CD4-positive, alpha-beta T cell treated with Interleukin-2 at 100 ng/mL for 4 hours (primary cell): ENCODE measurements at places on chromosomes 3 and 15.

- no peak for DNase-seq
These were observed 30.4 kb upstream of the LRIG1 start for GRCh38 chr3:66531256-66531655.

GRCh38 chr3:13224967-13225366 lies 151.7 kb upstream of the IQSEC1 start:
- no peak for DNase-seq

GRCh38 chr3:10160925-10161324 lies 3.8 kb upstream of the IRAK2 start:
- no peak for DNase-seq

- DNase-seq: no peak
These were observed 59.2 kb downstream of the RFX7 start for GRCh38 chr15:56184516-56184915.

DNA sequence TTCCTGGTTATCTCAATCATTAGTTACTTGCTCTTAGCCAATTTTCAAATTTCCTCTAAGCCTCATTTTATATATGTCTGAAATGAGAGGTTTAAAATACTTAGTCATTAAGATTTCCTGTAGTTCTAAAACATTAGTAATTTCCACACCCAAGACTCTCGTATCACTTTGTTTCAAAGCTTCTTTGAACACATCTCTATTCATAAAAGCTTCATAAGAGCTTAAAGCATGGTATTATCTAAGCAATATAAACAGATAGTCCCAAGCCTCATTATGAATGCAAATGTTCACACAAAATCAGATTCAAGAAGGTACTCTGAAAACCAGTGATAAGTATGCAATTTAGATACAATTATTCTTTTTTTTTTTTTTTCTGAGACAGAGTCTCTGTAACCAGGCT lies 217.0 kb downstream of the FMN1 start:
- DNase-seq: no peak

- no peak for DNase-seq
These were observed 6.8 kb upstream of the ADPGK start for GRCh38 chr15:72790302-72790910.

- DNase-seq: no peak
These were observed 41.5 kb downstream of the IDH2 start for GRCh38 chr15:90060797-90061196.

- no peak for DNase-seq
These were observed 59.1 kb downstream of the FAM43A start for GRCh38 chr3:194744826-194745225.

GRCh38 chr3:10331320-10331719 lies 10.4 kb upstream of the SEC13 start:
- DNase-seq: no peak

DNA sequence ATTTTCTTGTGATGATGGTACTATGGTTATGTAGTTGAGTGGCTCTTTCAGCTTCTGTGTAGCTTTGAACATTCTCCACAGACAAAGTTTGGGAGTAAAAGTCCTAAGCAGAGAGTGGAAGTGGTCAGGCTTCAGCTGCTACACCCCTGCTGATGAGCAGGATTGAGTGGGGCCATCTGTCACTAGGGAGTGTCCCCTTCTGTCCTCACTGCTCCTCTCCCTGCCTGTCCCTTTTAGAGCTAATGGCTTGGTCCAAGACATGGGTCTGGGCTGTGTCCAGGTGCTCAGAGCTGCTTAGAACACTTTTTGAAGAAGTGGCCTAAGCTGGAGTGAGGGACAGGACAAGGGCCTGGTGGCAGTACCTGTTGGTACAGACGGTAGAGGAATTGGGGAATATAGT lies 15.1 kb downstream of the MYZAP start:
- DNase-seq: no peak

DNA sequence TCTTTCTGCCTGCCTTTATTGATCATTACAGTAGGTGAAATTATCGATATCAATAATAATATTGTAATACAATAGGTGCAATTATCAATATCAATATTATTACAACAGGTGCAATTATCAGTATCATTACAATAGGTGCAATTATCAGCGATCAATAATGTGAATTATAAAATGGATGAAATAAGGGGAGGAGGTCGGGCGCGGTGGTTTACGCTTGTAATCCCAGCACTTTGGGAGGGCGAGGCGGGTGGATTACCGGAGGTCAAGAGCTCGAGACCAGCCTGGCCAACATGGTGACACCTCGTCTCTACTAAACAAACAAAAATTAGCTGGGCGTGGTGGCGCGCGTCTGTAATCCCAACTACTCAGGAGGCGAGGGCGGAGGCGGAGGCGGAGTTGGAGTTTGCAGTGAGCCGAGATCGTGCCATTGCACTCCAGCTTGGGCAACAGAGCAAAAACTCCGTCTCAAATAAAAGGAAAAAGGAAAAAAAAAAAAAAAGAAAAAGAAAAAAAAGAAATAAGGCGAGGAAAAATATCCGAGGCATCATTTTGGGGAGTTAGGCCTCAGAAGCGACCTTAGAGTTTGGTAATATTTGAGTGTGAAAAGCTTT lies 611 bp upstream of the BNIP2 start:
- DNase-seq: peak; percentile 72

GRCh38 chr15:50783895-50784294 lies 18.4 kb upstream of the SPPL2A start:
- DNase-seq: no peak

GRCh38 chr3:58350627-58351013 lies 17.9 kb downstream of the PXK start:
- DNase-seq: no peak

- peak; percentile 90 for DNase-seq
These were observed 55.6 kb downstream of the SMAD3 start for GRCh38 chr15:67120839-67121643.

- DNase-seq: no peak
These were observed 104.4 kb upstream of the C2CD4B start for GRCh38 chr15:62269504-62269903.

- DNase-seq: no peak
These were observed 340.4 kb upstream of the KCNMB2 start for GRCh38 chr3:178195824-178196223.

DNA sequence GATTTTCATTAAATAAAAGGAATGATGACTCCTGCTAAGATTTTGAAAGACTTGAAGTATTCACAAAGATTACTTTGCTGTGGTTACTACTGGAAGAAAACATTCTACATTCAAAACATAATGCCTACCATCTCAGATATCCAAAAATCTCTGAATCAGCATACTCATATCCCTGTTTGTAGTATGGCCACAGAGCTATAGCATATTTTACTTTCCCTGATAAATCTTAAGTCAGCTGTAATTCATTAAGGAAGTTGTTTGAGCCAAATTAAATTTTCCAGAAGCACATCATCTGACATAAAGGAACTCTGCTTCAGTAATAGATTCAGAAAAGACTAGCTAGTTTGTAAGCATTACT lies 942.0 kb downstream of the ROBO1 start:
- no peak for DNase-seq
